Activated T-cell treated with anti-CD3 and anti-CD28 coated beads, Interleukin-2, amount 50 U/mL, for 4 hours (primary cell): ENCODE measurements at places on chromosomes 3 and 15.

DNA sequence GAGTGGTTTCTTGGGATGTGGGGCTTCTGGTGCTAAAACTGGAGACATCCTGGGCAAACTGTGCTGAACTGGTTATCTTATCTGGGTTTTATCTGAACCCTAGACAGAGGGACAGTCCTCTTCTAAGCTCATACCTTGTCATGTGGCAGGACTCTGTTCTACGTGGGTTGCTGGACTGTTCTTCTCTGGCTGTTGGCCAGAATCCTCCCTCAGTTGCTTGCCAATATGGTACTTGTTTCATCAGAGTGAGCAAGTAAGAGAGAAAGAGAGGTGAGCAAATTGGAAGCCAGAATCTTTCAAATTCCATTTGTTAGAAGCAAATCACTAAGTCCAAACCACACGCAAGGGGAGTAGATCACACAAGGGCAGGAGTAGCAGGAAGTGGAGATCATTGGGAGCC is 291.5 kb upstream of the TBL1XR1 start:
- no peak for DNase-seq

- no peak for DNase-seq
Observed at GRCh38 chr3:42663581-42664437, 10.3 kb downstream of the ZBTB47 start.

- DNase-seq, result no peak
Observed at GRCh38 chr3:73556520-73557372, 68.0 kb downstream of the PDZRN3 start.

DNA sequence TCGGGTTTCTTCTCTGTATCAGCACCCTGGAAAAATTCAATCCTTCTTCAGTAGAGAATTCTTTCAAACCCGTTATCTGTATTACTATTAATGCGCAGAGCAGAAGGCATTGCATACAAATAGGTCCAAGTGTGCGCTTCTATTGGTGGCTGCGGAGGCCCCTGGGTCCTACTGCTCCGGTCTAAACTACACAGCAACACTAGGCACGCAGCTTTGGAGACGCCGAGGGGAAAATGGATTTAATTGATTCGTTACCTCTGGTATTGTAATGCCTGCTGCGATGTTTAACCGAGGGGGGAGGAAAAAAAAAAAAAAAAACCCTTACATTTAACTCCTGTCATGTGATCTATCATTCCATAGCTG is at the start of gene ROBO1:
Gene ROBO1, minus strand, starts transcription at position 94 of the 363 bp plus-strand sequence.
- no peak for DNase-seq

DNA sequence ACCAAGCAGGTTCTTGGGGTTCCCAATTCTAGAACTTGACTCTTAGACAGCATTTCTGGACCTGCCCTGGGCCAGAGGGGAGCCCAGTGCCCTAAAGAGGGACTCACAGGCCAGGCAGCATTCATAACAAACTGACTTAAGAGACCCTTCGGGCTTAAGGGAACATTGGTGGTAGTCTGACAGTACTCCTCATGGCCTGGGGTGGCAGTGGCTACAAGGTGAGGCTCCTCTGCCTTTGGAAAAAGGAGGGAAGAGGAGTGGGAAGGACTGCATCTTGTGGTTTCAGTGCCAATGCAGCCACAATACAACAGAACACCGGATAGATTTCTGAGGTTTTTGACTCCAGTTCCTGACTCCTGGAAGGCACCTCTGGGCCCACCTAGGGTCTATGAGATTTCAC is 172.2 kb upstream of the STRIT1 start:
- no peak for DNase-seq

DNA sequence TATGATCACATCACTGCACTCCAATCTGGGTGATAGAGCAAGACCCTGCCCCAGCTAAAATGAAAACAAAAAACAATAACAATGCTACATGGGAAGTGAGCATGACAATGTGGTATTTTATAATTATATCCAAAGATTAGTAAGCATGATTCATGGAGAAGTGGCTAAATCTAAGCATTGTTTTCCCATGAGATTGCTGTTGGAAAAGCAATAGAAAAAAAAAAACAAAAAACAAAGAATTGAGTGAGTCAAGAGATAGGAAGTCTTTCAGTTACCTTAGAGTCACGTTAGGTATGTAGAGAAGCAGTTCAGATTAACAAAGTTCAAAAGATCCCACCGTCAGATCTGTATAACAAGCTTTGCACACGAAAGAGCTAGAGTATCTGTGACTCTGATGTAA is 210.3 kb upstream of the CNTN6 start:
- no peak for DNase-seq

DNA sequence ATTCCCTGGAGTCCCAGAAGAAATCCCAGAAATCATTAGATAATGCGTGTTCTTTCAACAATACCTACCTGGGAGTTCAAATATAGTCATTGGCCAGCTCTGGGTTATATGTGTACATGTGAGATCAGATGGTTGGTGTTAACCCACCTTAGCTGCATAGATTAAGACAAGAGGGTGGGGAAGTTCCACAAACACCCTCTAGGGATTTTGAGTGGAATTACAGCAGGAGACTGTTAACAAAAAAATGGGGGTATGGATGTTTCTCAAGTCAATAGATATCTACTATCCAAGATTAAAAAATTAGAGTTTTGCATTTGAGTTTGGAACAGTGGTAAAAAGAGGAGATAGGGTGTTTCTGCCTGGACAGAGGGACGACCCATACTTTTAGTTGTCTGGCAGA is 282.5 kb upstream of the CNTN3 start:
- no peak for DNase-seq

DNA sequence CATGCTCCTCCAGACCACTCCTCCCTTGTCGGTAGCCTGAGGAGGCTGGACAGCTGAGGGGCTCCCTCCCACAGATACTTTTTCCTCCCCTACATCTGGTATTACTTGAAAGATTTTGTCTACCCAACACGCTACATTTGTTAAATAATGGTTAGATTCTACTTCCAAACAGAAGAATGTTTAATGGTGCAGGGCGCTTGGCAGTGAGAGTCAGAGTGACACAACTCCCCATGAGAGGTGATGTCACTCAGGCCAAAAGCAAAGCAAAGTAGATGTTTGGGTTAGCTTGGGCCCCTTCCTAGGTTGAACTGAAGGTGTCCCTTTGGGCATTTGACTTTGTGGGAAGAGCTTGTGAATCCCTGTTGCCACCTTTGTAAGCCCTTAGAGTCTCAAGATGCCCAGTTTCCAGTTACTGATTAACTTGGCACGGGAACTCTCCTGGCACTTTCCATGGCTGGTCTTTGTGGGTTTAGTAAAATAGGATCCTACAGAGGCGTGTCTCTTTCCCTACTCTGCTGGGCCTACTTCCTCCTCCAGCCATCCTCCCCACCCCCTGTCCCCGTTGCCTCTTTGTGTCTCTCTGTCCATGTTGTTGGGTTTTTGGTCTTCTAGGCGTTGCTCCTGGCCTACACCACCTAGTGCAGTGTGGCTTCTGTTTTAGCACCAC is 5.6 kb downstream of the LIMD1 start:
- DNase-seq, result no peak

GRCh38 chr3:133488785-133489367 is 84.6 kb upstream of the CDV3 start:
- DNase-seq, result no peak

DNA sequence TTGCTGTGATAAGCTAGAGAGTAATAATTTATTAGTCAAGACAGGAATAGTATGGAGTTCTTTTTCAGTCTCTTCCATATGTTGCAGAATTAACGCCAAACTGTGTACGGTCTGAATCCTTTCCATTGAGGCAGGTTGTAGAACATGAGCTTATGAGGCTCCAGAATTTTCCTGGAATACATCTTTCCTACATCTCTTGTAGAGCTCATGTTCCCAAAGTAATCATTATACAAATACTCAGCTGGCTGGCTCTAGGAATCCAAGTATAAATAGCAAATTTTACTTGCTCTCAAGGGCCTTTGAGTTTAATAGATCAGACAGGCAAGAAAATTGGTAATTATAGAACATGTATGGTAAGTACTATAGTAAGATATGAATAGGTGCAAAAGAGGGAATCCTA is 419.4 kb downstream of the RBMS3 start:
- DNase-seq, result no peak

- DNase-seq, result no peak
Observed at GRCh38 chr3:160447544-160447943, 2.0 kb downstream of the TRIM59 start.

DNA sequence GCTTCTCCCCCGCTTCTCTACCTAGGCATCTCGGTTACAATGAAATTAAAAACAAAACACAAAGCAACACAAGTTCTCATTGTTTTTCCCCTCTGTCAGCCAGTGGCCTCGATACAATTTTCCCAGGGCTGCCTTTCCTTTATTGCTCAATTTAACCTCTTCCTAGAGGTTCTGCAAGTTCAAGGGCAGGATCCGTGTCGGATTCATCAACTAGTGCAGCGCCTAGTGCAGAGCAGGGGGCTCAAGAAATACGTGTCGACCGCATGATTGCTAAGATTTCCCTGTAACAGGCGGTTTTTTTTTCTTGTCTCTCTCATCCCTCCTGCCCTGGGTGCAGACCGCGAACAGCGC is 1.4 kb upstream of the BHLHE40 start:
- peak; percentile 48 for DNase-seq

GRCh38 chr3:196902296-196902695 is 34.6 kb downstream of the SENP5 start:
- DNase-seq, result no peak

GRCh38 chr3:162192340-162193029 is 695.9 kb downstream of the OTOL1 start:
- DNase-seq, result no peak

- no peak for DNase-seq
Observed at GRCh38 chr3:179769411-179770247, 116.8 kb downstream of the USP13 start.

GRCh38 chr3:117168896-117169295 is 459.3 kb downstream of the TUSC7 start:
- no peak for DNase-seq

GRCh38 chr3:129185783-129186182 is 2.1 kb upstream of the CNBP start:
- no peak for DNase-seq

DNA sequence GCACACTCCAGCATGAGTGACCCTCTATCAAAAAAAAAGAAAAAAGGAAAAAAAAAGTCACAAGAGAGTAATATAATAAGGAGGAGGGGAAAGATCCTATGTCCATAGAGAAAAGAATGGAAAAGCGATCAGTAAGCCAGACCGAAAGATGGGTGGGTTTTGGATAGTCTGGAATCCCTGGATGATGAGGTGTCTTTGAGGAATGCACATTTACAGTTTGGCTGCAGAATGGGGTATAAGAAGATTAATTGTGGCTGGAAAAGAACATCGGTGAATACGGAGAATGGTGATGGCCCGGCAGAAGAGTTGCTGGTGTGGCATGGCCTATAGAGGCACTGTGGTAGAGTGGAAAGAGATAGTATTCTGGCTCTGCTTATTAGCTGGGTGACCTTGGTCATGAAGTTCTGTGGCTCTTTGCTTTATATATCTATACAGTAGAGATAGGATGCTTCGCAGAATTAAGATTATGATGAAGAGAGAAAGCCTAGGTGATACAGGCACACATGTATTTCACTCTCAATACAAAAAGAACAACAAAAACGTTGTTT is 187.9 kb downstream of the AKAP13 start:
- DNase-seq, result no peak

DNA sequence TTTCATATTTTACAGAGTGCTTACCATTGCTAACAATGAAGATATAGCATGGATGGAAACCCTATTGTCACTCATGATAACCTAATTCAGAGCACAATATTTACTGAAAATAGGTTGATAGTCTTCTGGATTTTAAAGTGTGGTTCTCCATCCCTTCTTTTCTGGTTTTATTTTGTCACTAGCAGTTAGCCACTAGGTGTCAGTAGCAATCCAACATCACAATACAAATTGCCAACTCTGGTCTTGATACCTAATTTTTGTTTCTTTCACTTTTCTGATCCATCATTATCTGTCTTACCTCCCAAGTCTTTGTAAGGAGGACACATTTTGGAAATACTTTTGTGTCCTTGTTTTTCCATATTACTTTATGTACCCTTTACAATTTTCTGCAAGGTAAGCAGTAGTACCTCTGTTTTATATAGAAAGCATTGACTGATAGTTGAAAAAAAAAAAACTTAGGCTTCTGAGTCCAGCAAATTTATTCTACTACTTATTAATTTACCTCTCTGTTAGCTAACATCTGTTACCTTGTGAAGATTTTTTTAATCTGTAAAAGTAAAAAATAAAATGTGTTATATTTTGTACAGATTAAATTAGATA is 28.3 kb upstream of the CRYBG3 start:
- no peak for DNase-seq
